ENCODE measurements at places on chromosomes 16 and 17. TPM values are rescaled to one million over a fixed set of nuclear protein-coding genes. Genes with fewer than 3 reads are reported as not detected.

Gene HBQ1
- 0.37 TPM for total RNA-seq

Gene TEKT3
- not detected for total RNA-seq

Gene WNT3
- total RNA-seq = 0.12 TPM

DNA sequence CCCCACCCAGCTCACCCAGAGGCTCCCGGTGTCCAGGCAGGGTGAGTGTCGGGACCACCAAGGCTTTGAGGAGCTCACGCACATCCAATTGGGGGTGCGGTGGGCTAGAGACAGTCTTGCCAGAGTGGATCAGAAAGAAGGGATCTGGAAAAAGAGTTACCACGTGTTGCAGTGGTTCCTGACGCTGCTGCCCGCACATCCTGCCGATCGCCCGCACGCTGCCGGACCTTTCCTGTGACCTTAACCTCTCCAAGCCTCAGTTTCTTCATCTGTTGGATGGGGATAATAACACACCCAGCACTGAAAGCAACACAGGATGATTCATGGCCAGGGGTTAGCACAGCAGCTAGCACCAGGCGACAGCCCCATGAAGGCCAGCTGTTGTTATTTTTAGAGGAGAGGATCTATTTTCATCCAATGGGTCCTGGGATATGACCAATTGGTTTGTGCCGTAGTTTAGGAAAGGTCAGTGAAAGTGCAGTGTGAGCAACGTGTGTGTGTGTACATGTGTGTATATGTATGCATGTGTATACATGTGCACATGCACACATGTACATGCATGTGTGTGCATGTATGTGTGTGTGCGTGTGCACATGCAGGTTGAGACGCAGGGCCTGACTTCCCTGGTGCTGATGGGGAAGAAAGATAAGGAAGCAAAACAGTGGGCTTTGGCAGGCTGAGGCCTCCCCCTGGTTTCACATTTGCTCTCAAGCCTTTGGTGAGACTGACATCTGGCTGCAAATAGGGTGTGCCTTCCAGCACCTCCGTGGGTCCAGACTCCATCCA lies 2.5 kb downstream of the ITGAX start:
- DNase-seq = no peak
- H3K4me3 ChIP-seq = no peak overlapping the region
- no peak overlapping the region for H3K27ac ChIP-seq
- H3K36me3 ChIP-seq = no peaks in the 10 kb centered on the region
- H3K27me3 ChIP-seq = peaks cover 1% of the 10 kb centered on the region
- peaks cover 23% of the 10 kb centered on the region for H3K4me1 ChIP-seq

GRCh38 chr16:85391769-85392583 lies 221.1 kb upstream of the GSE1 start:
- DNase-seq = peak; percentile 2
- peaks cover 4% of the 10 kb centered on the region for H3K27me3 ChIP-seq
- H3K4me3 ChIP-seq = no peak overlapping the region
- H3K4me1 ChIP-seq = no peaks in the 10 kb centered on the region
- no peak overlapping the region for H3K27ac ChIP-seq

- H3K4me1 ChIP-seq = no peaks in the 10 kb centered on the region
- no peaks in the 10 kb centered on the region for H3K36me3 ChIP-seq
- H3K4me3 ChIP-seq = no peak overlapping the region
- H3K27me3 ChIP-seq = no peaks in the 10 kb centered on the region
- no peak overlapping the region for H3K27ac ChIP-seq
Observed at GRCh38 chr17:19398301-19399181, 11.6 kb upstream of the MFAP4 start.

- H3K4me1 ChIP-seq = no peaks in the 10 kb centered on the region
- no peak for DNase-seq
- H3K27ac ChIP-seq = no peak overlapping the region
- no peak overlapping the region for H3K4me3 ChIP-seq
- no peaks in the 10 kb centered on the region for H3K27me3 ChIP-seq
- no peaks in the 10 kb centered on the region for H3K36me3 ChIP-seq
Observed at GRCh38 chr17:16483021-16483645, 8.9 kb downstream of the LRRC75A start.

DNA sequence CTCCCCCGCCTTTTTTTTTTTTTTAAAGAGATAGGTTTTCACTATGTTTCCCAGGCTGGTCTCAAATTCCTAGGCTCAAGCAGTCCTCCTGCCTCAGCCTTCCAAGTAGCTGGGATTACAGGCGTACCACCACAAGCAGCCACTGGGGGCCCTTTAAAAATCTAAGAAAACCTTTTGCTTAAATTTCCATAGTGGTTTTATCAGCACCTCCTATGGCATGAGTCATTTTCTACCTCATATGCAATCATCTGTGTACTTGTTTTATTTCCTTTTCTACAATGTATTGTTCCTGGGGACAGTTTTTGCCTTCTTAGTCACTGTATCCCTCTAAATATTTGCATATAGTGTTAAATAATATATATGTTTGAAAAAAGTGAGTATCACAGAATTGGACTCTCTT lies 29.2 kb downstream of the GNA13 start:
- H3K4me3 ChIP-seq = peak overlapping the region; percentile 60
- H3K27me3 ChIP-seq = no peaks in the 10 kb centered on the region
- peaks cover 38% of the 10 kb centered on the region for H3K36me3 ChIP-seq
- H3K27ac ChIP-seq = peak overlapping the region; percentile 91
- DNase-seq = peak; percentile 75

GRCh38 chr17:68060336-68060735 lies 24.8 kb downstream of the KPNA2 start:
- no peaks in the 10 kb centered on the region for H3K36me3 ChIP-seq
- H3K27me3 ChIP-seq = no peaks in the 10 kb centered on the region
- H3K27ac ChIP-seq = no peak overlapping the region
- no peak overlapping the region for H3K4me3 ChIP-seq

DNA sequence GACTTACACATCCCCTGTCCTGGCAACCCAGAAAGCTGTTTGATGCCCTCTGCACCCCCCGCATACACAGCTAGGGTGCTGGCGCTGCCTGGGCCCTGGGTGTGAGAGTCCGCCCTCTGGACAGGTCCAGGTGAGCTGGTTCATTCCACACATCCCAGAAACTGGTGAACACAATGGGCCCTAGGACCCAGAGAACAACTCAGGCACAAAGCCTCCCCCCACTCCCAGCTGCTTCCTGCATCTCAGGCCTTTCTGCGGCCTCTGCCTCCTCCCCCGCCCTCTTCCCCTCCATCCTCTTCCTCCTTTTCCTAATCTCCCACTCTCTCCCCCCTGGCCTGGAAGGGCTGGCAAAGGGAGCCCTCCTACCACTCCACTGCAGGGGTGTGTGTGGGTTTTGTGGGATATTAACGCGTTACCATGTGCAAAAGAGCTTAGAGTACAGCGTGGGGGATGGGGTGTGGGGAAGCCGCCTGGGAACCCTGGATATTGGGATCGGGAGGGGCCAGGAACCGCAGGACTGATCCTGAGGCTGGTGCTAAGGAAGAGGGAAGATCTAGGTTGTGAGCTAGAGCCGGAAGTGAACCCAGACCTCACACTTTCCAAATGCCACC lies 1.6 kb upstream of the PPP1R9B start:
- DNase-seq = peak; percentile 72
- H3K27me3 ChIP-seq = no peaks in the 10 kb centered on the region
- H3K4me1 ChIP-seq = peaks cover 33% of the 10 kb centered on the region
- H3K27ac ChIP-seq = peak overlapping the region; percentile 96
- H3K4me3 ChIP-seq = peak overlapping the region; percentile 90

DNA sequence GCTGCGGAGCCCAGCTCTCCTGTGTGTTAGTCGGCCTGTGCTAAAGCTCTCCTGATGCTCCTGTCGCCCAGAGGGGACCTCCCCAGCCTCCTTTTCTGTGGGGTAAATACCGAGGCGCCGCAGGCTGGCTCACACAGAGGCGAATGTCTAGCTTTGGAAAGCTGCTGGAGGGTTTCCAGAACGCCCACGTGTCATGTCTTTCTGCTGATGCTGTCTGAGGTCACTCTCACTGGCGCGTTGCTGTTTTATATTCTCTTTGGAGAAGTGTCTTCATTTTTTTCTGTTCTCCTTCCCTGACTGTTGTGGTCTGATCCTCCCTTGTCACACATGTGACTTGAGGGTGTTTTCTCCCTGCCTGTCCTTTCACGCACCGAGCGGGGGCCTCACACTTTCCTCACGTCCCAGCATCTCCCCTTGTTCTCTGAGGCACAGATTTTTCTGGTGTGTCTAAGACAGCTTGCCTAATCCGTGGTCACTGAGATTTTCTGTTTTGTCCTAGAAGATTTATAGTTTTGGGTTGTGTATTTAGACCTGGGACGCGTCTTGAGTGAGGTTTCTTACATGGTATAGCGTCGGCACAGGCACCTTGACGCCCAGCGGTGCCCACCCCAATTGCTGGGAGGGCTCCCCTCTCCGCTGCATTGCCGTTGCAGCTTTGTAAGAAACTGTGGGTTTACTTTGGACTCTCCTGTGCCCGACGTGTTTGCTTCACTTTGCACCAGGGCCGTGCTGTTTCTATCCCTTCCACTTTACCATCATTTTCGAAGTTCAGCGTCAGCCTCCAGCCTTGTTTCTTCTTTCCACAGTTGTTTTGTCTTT lies 92.1 kb upstream of the ZNF750 start:
- H3K4me1 ChIP-seq = no peaks in the 10 kb centered on the region
- H3K27me3 ChIP-seq = no peaks in the 10 kb centered on the region
- DNase-seq = no peak
- no peak overlapping the region for H3K27ac ChIP-seq
- H3K4me3 ChIP-seq = no peak overlapping the region
- H3K36me3 ChIP-seq = peaks cover 44% of the 10 kb centered on the region

GRCh38 chr16:85751698-85752501 lies 1.0 kb upstream of the C16orf74 start:
- no peak for DNase-seq
- H3K36me3 ChIP-seq = no peaks in the 10 kb centered on the region
- H3K4me1 ChIP-seq = peaks cover 11% of the 10 kb centered on the region
- no peak overlapping the region for H3K27ac ChIP-seq
- peaks cover 19% of the 10 kb centered on the region for H3K27me3 ChIP-seq
- H3K4me3 ChIP-seq = no peak overlapping the region
